ENCODE measurements at places on chromosomes 7 and 10.
A peak's percentile ranks its signal among the peaks of the same experiment; 100 is the strongest.

- DNase-seq = peak; percentile 84
These were observed 1.3 kb downstream of the NRCAM start for GRCh38 chr7:108454674-108455550.

DNA sequence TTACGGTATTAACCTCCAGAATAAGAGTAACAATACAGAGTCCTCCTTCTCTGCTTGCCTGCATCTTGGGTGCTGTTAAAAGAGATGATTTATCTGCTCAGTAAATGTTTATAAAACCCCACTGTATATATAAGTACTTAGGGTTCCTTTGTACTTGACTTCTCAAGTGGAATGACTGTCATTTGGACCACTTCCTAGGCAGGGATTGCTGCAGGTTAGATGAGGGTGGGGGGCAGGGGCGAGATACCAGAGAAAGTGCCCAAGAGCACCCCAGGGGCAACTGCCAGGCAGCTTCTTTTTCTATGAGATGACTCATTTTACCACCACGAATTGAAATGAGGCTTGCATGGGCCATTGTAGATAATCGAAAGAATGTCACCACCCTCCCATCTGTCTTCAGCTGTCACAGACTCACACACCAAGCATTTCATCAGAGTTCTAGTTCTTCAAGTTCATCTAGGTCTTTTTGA is 421.9 kb upstream of the GALNT17 start:
- DNase-seq = peak; percentile 39

- DNase-seq = peak; percentile 39
These were observed 225.0 kb downstream of the BUB3 start for GRCh38 chr10:123379156-123379555.

GRCh38 chr7:66307591-66308215 is 102.6 kb downstream of the TPST1 start:
- no peak for DNase-seq

- no peak for DNase-seq
These were observed 22.5 kb downstream of the AKR1E2 start for GRCh38 chr10:4848356-4849041.

GRCh38 chr7:80145780-80146422 is 11.3 kb downstream of the GNAI1 start:
- no peak for DNase-seq

DNA sequence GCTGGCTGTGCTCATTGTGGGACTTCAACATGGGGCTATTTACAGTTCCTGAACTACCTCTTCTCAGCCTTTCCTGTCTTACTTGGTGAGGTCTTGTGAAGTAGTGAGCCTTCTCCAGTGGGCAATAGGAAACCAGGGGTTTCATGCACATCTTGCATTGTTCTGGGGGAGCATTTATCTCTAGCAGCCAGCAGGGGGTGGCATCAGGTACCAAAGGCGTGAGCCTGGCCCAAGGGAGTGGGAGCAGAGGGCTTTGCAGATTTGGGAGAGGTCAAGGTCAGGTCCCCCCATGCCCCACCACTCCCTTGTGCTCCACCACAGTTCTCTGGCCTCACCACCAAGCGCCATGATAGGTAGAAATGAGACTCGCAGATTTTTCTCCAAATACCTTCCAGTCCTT is 85.4 kb upstream of the NPTX2 start:
- no peak for DNase-seq

GRCh38 chr7:78173666-78174065 is 375.1 kb downstream of the PHTF2 start:
- DNase-seq = no peak

DNA sequence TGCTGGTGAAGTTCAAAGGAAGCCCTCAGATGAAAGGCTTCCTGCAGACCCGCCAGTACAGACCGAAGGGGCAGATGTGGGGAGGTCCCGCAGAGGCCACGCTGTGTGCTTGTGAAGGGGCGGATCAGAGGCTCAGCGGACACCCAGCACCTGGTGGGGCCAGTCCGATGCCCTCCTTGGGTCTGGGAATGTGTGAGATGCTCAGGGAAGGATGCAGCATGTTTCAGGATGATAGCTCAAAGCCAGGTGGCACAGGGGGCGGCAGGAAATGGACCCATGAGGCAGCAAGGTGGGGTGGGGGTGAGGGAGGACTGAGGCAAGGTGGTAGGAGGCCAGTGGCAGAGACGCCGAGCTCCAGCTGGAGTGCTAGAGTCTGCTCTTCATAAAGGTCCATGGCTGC is 27.9 kb upstream of the HSPA12A start:
- no peak for DNase-seq

DNA sequence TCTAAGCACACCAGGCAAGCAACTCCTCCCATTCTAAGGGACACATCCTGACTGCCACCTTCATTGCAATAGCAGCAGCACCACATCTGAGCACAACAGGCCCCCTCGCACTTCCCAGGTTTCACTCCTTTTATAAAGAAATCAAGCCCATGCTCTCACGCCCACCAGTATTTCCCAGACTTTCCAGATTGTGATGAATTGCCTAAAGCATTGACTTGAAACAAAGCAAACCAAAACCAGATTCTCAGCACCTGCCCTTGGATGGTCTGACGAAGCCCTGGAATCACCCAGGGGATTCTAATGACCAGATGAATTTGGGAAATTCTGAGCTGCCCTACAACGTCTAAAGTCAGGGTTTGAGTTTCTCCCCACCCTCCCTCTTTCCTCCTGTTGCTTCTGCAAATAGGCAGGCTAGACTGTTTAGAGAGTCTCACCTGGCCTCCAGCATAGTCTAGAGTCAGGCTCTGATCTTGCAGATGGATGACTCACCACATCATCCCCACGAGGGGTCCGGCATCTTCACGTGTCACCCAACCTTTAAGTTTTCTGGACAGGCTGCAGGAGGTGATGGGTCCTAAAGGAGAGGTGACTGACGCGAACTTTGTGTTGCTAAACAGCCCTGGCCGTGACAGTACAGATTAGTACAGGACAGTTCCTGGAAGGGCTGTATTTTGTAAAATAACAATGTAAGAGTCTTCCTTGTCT is 198.0 kb downstream of the SKIDA1 start:
- DNase-seq = no peak

GRCh38 chr7:43642897-43643630 is 60.2 kb downstream of the STK17A start:
- no peak for DNase-seq

- no peak for DNase-seq
These were observed 637.6 kb upstream of the IGFBP3 start for GRCh38 chr7:46558482-46559193.

DNA sequence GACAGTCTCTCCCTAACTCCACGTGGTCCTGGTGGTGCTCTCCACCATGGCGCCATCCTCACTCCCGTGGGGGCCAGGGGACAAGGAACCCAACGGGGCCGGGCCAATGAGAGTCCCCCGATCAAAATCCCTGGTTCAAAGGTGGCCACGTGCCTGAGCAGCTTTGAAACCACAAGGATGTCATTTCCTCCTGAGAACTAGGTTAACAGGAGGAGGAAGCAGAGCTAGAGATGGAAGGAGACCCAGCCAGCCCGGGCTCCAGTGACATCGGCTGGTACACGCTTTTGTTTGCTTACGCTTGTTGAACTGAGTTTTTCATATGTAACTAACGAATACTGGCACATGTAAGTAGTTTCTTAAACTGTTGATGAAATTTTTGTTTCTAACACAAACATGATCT is 61.7 kb downstream of the PRPF18 start:
- no peak for DNase-seq

GRCh38 chr7:137484326-137484725 is 140.8 kb upstream of the PTN start:
- DNase-seq = no peak

- DNase-seq = no peak
These were observed 79.0 kb upstream of the PLXNA4 start for GRCh38 chr7:132655131-132655727.

GRCh38 chr10:70836319-70836718 is 20.6 kb downstream of the SGPL1 start:
- DNase-seq = no peak

DNA sequence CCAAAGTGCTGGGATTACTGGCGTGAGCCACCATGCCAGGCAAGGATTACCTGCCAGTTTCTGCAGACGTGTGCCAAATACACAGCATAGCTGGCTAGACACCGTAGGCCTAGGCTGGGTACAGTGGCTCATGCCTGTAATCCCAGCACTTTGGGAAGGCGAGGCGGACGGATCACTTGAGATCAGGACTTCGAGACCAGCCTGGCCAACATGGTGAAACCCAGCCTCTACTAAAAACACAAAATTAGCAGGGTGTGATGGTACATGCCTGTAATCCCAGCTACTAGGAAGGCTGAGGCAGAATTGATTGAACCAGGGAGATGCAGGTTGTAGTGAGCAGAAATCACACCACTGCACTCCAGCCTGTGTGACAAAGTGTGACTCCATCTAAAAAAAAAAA is 868 bp downstream of the RFC2 start:
- DNase-seq = no peak

DNA sequence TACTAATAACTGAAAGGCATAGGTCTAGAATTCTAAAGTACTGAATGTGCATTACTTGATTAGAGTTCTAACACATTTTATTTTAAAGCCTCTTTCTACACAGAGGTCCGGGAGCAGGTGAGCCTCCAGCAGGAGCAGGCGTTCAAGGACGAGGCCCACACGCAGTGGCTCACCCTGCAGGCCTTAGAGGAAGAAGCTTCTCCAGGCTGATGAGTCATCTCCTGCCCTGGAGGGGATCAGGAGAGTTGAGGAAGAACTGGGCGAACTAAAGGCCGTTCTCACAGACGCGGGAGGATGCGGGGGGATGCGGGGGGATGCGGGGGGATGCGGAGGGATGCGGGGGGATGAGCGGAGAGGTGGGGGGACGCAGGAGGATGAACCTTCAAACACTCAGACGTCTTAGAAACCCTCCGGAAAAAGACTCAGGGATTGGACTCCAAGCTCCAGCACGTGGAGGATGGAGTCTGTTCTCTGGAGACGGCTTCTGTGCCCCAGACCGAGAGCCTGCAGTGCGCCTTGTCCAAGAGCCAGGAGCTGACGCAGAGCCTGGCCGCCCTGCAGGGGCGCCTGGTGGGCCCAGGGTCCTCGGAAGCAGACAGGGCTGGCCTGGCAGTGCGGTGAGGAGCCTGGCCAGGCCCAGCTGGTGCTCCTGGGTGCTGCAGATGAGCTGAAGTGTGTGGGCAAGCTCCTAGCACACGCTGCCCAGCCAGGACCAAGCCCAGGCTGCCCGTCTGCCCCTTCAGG is 433.7 kb upstream of the TPK1 start:
- DNase-seq = no peak

DNA sequence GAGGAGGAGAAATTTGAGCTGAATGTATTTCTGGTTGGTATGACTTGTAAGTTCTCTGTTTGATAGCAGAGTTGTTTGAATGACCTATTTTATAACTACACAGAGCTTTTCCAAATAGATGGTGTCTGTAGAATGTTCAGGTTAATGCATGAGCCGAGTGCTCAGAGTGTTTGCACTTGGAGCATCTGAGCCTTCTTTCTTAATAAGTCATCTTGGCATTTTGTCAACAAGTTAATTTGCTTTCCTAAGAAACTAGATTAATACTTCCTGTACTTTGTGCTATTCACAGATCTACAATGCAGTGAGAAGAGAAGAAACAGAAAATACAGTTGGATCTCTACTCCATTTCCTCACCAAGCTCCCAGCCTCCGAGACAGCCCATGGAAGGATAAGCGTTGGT is 138.2 kb downstream of the PLCE1 start:
- no peak for DNase-seq

- DNase-seq = no peak
These were observed 13.9 kb downstream of the PCLO start for GRCh38 chr7:83148776-83149175.

- no peak for DNase-seq
These were observed 98.3 kb downstream of the MKI67 start for GRCh38 chr10:128027822-128028507.

DNA sequence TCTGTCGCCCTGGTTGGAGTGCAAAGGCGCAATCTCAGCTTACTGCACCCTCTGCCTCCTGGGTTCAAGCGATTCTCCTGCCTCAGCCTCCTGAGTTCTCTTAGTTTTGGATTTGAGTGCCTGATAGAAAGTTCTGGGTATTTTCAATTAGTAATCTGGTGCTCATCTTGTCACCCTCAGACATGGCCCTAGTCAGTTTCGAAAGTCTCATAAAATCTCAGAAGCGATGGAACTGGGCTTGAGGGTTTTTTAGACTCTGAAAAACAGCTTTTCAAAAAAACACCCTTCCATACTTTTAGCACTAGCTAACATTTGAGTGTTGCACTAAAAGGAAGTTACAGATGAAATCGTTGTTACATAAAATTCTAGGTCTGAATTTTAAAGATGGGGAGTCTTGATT is 9.4 kb upstream of the PIP4K2A start:
- no peak for DNase-seq

- DNase-seq = no peak
These were observed 61.4 kb upstream of the CTBP2 start for GRCh38 chr10:125221716-125222115.

DNA sequence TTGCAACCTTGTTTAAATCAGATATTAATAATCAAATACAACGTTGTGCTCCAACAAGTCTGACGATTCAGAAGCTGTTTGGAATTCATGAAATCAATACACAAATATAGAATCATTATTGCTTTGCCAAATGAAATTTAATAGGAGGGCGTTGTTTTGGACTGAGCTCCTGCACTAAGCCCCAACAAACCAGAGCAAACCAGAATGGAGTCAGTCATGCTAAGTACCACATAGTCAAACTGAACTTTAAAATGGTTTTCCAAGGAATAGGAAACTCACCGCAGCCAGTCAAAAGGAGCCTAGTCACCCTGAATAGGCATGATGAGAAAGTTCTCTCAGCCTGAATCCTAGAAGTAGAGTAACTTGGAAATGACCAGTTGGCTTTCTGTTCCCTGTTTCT is 53.7 kb downstream of the HACD1 start:
- DNase-seq = no peak

GRCh38 chr7:106731187-106731586 is 70.2 kb upstream of the CCDC71L start:
- DNase-seq = no peak
